ENCODE measurements at places on chromosomes 5 and 9.

GRCh38 chr5:132686193-132686592 lies 12.4 kb downstream of the IL4 start:
- no peak for DNase-seq

DNA sequence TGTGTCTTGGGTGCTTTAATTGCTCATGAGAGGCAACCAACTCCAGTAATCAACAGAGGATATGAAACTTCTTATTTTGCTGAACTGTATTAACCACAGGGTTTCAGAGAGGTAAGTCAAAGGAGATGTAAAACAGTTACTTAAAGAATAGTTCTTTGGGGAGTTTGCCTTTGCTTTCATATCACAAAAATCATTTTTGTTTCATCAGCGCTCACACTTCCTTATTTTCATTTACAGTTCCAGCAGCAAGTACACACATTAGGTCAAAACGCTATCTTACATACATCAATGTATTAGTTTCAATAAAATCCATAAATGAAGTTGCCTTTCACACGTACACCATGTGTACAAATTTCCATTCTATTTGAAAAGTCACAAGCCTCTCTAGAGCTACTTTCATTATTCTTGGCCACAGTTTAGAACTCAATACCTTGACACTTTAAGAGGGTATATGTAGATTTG lies 50.1 kb downstream of the ST8SIA4 start:
- DNase-seq: peak; percentile 98

DNA sequence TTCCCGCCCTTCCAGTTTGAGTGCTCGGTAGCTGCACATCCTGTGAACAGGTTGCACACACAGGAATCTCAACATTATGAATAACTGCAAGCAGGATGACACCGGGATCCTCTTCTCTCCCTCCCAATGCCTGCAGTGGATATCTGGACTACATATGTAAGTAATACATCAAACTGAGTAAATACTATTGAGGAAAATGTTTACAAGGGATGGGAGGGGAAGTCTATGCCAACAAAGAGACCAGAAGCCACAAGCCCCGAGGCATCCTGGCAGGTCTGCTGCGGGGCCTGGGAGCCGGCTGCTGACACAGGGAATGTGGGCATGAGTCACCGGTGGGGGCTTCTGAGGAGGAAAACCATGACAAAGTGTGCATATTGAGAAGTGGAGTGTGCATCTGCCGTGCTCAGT lies 8.6 kb upstream of the ANKRD33B start:
- no peak for DNase-seq

- no peak for DNase-seq
These were observed 86.3 kb downstream of the NLN start for GRCh38 chr5:65808251-65808741.

DNA sequence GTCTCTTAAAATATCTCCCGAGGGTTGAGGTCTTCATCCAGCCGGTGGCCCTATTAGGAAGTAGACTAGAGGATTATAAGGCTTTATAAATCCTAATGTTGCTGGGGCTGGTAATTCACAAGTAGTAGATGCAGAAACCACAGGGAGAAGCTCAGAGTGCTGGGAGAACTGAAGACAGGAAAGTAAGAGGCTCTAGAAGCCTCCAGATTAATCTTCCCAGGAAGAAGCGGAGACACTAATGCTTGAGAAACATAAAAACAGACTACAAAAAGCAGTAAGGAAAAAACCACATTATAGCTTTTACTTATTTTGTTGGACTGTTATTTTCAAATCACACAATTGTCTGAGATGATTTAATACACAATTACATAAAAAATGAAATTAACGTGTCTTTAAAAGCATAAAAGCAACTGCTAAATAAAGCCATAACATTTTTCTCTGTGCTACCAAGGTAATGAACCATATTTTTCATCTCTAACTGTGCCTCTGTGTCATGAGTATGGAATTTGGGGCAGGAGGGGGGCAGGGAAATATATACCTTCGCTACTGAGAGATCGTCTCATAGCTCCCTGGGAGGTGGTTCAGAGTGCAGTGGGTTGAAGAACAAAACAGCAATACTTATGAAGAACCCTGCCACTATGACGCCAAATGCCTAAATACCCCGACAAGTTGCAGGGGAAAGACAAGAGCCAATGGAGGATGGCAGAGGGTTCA lies 806.2 kb upstream of the WWC1 start:
- DNase-seq: no peak

DNA sequence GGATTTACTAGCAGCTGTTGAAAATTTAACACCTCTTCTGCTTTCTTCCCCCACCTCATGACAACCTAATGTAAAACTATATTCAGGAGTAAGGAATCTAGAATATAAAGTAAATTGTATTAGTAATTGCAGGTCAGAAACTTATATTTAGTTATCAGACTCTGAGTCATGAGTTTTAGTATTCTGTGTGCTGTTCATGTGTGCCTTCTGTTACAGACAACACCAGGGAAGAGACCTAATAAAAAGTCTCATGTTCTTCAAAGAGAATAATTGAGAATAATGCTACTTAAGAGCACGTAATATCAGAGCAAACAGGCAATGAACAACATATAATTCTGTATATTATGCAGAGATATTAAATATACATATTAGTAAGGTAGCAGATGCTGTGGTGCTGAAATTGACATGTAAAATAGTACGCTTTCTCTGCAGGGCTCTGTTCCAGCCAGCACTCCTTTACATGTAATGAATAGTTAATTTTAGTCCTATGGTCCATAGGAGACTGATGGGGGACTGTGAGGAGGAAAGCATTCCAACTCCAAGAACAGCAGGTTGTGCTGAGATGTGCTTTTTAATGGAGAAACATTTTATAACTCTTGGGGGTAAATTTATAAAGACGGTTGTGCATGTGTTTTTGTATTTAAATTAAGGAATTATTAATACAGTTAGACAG lies 106.4 kb downstream of the ZSWIM6 start:
- DNase-seq: no peak

- DNase-seq: peak; percentile 27
These were observed 51.6 kb downstream of the AHRR start for GRCh38 chr5:372996-373709.

DNA sequence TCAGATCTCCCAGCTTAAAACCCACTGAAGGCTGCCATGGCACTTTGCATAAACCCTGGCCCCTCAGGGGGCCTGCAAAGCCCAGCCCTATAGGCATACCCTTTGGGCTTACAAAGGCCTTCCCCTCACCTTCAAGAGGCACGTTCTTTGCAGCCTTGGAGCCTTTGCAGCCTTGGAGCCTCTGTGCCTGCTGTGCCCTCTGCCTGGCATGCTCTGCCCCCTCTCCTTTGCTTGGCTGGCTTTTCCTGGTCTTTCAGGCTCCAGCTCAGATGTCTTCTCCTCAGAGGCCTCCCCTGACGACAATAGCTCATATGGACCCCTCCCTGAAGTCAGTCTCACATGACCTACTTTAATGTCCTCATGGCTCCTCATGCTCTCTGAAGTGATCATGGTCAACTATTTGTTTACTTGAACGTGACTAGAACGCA lies 60.3 kb downstream of the CXXC5 start:
- no peak for DNase-seq

GRCh38 chr5:45094876-45095440 lies 286.2 kb downstream of the MRPS30 start:
- no peak for DNase-seq

DNA sequence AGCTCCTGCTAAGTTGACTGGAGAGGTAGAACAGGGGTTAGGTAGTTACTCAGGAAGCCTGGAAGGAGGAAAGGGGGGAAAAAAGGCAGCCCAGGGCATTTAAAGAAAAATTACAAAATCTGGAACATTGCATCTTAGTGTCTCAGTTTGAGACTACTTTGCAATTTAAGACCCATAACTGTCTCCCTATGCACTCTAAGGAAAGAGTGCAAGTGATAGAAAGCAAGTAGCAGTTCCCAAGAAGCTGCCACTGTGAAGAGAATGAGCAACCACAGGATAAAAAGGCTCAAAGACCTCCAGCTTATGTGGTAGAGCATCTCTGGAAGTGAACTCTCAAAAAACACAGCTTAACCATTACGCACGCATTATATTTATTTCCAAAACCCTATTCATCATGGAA lies 141.8 kb downstream of the SLCO4C1 start:
- no peak for DNase-seq

Measured in MV-4-11 (cell line).